ENCODE measurements at places on chromosomes 6 and 20.

GRCh38 chr20:50267041-50267865 lies 76.6 kb downstream of the CEBPB start:
- no peak for DNase-seq

DNA sequence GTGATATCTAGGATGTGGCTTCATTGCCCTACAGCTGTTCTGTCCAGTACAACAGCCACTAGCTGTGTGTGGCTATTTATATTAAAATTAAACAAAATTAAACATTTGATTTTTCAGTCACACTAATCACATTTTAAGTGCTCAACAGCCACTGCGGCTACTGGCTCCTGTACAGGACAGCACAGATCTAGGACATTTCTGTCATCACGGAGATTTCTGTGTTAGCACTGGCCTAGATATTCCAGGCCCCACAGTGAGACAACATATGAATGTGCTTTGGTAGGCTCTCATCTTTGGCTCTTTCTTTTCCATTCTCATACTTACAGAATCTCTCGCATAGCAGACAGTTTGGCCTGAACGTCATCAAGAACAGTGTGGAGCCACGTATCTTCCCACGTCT lies 48.4 kb upstream of the ZBTB24 start:
- no peak for DNase-seq

- no peak for DNase-seq
Observed at GRCh38 chr6:144335311-144335861, 50.3 kb downstream of the UTRN start.

DNA sequence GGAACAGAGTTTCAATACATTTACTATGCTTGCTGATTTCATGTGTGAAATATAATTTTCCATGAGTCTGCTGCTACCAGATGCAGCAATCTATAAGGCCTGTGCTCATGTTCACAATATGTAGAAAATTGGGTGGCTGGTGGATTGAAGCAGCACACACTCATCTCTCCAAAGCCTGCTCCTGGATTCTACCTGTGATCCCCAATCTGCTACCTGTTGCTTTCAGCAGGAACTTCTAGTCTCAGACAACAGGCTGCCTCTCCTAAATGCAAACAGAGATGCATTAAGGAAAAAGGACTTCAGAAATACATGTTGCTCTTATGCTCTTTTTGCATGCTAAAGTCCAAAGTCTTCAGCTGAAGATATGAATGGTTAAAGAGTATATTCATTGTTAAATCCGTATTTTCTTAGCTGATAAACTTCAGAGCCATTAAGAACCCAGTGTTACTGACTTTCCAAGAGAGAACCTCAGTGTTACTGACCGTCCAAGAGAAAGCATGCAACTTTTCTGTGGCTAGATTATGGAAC lies 30.9 kb upstream of the MCM9 start:
- DNase-seq = no peak

GRCh38 chr6:125751334-125751916 lies 2.0 kb downstream of the HEY2 start:
- DNase-seq = no peak

DNA sequence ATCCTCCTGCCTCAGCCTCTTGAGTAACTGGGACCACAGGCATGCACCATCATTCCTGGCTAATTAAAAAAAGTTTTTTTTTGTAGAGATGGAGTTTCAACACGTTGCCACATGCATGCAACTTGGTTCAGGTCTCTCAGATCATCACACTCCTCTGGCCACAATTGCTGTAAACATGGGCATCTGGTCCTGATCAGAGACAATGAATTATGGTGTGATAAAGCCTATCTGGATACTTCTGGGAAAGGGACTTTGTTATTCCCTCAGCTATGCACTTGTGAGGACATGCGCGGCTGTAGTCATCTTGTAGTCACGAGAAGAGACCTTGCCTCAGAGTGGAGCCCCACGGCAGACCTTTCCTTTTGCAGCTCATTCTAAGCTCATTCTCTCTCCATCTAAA lies 210.9 kb upstream of the ZFP64 start:
- DNase-seq = no peak

GRCh38 chr6:31729979-31730630 lies 1.0 kb upstream of the DDAH2 start:
- no peak for DNase-seq

- DNase-seq = no peak
Observed at GRCh38 chr20:57195469-57196100, 70.9 kb downstream of the BMP7 start.

DNA sequence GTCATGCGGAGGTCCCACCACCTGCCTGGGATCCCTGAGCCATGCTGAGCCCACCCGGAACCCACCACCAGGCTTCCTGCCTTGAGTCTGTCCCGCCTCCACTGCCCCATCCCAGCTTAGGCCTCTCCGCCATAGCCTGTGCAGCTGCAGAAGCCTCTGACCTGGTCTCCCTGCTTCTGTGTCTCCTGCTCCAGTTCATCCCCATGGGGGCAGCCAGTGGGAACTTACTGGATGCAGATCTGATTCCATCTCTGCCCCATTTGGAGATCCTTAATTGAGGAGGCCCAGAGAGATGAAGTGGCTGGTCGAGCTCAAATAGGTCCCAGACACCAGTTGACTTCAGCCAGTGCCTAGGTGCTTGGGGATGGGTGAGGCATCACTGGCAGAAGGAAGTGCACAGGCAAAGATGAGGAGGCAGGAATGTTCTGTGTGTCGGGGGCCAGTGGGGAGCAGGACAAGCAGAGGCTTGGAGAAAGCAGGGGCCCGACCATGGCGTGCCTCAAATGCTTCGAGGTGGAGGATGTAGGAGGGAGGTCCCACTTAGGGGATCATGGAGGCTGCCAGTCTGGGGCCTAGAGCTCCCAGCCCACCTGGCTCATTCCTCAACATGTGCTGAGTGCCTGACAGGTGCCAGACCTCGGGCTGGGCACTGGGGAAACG lies 112.8 kb downstream of the TOX2 start:
- DNase-seq = no peak

GRCh38 chr6:2895072-2895471 lies 8.0 kb downstream of the SERPINB9 start:
- no peak for DNase-seq

GRCh38 chr6:67608099-67608749 lies 1026.9 kb upstream of the ADGRB3 start:
- no peak for DNase-seq

GRCh38 chr6:35496841-35497570 lies at the start of gene TEAD3:
TEAD3 (minus strand) TSS chr6:35497079.
- DNase-seq = peak; percentile 49

DNA sequence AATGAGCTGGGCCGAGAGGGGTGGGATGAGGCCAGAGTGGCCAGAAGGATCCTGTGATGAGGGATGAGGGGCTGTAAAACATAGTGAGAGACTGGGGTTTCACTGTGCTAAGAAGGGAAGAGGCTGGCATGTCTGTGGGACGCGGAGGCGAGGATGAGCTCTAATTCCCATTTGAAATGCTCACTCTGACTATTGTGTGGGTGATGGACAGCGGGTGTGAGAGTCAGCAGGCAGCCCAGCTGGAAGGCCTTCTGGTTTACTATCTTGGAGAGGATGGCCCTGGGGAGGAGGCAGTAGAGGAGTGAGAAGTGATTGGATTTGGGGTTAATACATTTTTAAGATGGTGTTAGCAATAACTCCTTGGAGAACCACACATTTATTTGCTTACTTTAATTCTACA lies 9.5 kb upstream of the MICA start:
- no peak for DNase-seq

GRCh38 chr6:15673666-15674065 lies 10.8 kb upstream of the DTNBP1 start:
- no peak for DNase-seq

- peak; percentile 58 for DNase-seq
Observed at GRCh38 chr6:111874025-111874415, 768 bp upstream of the FYN start.

- no peak for DNase-seq
Observed at GRCh38 chr6:21033084-21033483, 498.8 kb downstream of the CDKAL1 start.

DNA sequence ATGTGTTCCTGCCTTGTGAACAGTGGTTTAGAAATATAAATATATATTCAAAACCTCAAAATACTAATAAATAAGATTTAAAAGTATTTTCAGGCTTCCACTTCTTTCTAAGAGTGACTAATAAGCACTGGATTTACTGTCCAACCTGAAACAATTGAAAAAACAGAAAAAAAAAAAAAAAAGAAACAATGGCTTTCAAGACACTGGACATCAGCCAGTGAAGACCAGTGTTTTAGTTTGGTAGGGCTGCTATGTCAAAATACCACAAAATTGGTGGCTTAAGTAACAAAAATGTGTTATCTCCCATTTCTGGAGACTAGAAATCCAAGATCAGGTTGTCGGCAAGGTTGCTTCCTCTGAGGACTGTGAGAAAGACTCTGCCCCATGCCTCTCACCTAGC lies 101.4 kb upstream of the PDE7B start:
- DNase-seq = no peak

DNA sequence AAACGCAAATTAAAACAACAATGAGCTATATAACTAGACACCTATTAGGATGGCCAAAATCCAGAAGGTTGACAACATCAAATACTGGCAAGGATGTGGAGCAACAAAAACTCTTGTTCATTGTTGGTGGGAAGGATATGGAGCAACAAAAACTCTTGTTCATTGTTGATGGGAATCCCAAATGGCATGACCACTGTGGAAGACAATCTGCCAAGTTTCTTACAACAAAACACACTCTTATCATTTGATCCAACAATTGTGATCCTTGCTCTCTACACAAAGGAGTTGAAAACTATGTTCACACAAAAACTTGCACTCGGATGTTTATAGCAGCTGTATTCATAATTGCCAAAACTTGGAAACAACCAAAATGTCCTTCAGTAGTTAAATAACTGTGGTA lies 61.8 kb upstream of the LAMA2 start:
- no peak for DNase-seq

DNA sequence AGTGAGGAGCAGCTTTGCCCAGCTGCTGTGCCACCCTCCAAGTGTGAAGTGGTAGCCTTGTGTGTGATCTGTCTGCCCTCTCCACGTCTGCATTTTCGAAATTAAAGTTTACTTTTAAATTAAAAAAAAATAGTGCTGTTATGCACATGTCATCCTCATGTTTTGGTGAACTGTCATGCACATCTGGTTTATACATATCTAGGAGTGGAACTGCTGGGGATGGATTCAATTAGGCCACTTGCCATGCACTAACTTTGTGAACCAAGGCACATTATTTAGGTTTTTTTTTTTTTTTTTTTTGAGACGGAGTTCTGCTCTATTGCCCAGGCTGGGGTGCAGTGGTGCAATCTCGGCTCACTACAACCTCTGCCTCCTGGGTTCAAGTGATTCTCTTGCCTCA lies 3.6 kb downstream of the GTSF1L start:
- DNase-seq = no peak

DNA sequence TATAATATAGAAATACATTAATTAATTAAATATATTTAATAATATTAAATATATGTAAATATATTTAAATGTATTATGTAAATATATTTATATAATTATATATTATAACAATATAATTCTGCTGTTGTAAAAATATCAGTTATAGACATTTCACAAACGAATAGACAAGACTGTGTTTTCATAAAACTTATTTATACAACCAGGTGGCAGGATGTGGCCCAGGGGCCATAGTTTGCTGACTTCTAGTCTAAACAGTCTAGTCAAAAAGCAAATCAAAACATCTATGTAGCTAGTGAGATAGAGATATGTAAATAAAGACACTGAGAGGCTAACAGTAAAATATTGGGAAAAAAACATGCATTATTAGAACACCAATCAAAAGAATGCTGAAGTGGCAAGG lies 136.4 kb downstream of the TBXT start:
- no peak for DNase-seq

GRCh38 chr20:58618351-58619076 lies 32.6 kb upstream of the STX16 start:
- no peak for DNase-seq

- DNase-seq = no peak
Observed at GRCh38 chr6:148723484-148723883, 23.3 kb upstream of the UST start.

- no peak for DNase-seq
Observed at GRCh38 chr6:92297101-92297500, 1122.3 kb downstream of the EPHA7 start.

- DNase-seq = no peak
Observed at GRCh38 chr20:22795433-22795832, 211.1 kb upstream of the FOXA2 start.

DNA sequence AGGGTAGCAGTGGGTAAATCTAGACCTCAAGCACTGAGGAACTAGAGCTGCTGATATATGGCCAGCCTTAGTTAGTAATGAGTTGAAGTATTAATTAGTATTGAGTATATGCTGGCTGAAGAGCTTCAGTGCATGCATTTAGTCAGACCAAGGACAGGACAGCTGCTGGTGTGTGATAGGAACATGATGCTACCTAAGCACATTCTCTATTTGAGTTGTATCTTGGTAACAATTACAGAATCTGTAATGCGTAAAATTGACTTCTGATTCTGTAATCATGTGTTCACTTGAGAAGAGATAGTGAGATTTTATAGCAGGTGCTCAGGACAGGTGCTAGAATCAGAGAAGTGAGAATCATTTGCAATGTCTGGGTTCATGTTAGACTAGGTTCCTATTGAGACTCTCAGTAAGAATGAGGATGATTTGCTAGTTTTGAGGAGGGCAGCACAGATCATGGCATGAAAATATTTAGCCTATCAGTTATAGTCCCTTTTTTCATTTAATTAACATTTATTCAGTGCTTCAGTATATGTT lies 369.4 kb upstream of the HS3ST5 start:
- DNase-seq = no peak

DNA sequence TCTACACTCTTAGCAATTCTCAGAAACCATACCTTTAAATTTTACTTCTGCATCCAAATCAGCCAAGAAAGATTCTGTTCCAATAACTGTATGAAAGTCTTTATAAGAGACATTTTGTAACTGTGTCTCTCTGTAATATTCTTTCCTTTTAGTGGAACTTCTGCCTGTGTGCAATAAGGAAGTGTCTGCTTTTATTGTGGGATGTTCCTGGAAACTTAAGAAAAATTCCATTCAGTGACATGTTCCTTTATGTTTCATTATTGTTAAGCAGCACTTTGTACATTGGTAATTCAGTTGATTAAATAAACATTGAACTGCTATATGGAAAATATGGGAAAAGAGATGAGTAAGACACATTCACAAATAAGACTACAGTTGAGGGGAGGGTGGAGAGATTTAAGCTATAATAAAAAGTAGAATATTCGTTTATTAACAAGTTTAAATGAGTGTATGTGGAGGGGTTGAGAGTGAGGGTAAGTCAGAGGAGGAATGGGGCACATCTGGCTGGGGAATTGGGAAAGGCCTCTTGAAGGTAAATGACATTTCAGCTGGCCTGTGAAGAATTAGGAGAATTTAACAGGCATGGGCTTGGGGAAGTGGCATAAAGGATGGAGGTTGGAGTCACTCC lies 11.9 kb downstream of the NUS1 start:
- no peak for DNase-seq

- DNase-seq = no peak
Observed at GRCh38 chr20:42336576-42336975, 718.4 kb upstream of the CHD6 start.

GRCh38 chr20:14696937-14697336 lies 359.5 kb upstream of the FLRT3 start:
- DNase-seq = no peak

GRCh38 chr20:3105256-3106137 lies 21.0 kb upstream of the AVP start:
- no peak for DNase-seq

Measured in stimulated activated CD4-positive, alpha-beta T cell treated with anti-CD3 and anti-CD28 coated beads, TNF-alpha, amount 100 ng/mL, for 4 hours (primary cell).